ENCODE measurements at places on chromosomes 6 and 20.

DNA sequence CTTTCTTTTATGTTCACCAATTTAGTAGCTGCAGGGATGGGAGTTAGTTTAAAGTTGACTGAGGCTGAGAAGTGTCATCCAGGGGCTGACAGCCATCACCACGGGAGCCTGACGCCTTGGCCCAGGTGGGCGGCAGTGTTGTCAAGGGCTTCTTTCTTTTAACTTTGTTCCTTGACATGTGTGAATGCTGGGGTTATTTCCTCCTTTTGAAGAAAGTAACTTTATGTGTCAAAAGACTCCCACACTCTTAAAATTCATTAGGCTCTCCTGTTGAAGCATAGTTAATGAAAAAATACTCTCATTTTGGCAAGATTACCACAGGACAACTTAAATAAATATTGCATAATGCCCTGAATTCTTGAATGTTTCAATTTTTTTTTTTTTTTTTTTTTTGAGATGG, 50.0 kb downstream of the SASH1 start:
- no peak for DNase-seq

- DNase-seq, result peak; percentile 17
Measured at GRCh38 chr6:137266309-137266586, 47.1 kb upstream of the IFNGR1 start.

- no peak for DNase-seq
Measured at GRCh38 chr6:134103006-134103405, 50.6 kb upstream of the SLC2A12 start.

DNA sequence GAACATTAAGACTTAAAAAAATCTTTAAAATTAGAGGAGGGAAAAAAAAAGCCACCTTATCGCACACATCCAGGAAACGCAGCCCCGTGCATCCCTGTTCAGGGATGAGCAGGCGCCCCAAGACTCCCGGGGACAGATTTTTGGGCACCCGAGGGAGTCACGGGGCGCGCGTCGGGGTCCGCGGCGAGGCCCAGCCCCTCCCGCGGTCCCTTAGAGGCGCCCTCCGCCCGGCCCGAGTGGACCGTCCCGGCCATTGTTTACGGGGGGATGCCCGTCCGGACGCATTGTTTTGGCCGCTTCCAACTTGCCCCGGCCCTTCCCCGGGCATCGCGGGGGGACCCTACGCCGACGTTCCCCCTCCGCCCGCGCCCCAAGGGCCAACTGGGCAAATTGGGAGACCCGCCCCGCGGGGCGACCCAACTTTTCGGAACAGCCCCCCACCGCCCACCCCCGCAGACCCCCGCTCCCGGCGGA, 610 bp downstream of the ZNF217 start:
- no peak for DNase-seq

- DNase-seq, result no peak
Measured at GRCh38 chr6:89350281-89350966, 2.1 kb downstream of the UBE2J1 start.

- DNase-seq, result no peak
Measured at GRCh38 chr20:25179439-25180089, 15.9 kb upstream of the ENTPD6 start.
